BJ (cell line): ENCODE measurements at places on chromosomes 12 and 14.
A peak's percentile ranks its signal among the peaks of the same experiment; 100 is the strongest.

- DNase-seq, result no peak
These were observed 55.1 kb upstream of the FRMD6 start for GRCh38 chr14:51596488-51597117.

DNA sequence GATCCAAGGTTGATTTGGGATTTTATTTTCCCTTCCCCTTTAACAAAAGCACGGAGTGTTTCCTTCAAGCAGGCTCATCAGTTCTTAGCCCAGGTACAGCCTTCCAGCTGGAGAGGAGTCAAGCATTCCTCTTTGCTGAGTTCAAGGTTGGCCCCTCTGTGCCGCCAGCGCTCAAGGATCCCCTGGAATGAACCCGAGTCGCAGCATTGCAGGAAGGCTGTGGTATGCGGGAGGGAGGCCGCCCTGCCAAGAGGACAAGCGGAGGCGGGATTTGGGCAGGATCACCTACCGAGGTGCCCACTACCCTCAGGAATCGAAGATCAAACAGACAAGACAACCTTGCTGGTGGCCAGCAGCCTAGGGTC, 53.9 kb upstream of the NCOR2 start:
- peak; percentile 22 for DNase-seq

DNA sequence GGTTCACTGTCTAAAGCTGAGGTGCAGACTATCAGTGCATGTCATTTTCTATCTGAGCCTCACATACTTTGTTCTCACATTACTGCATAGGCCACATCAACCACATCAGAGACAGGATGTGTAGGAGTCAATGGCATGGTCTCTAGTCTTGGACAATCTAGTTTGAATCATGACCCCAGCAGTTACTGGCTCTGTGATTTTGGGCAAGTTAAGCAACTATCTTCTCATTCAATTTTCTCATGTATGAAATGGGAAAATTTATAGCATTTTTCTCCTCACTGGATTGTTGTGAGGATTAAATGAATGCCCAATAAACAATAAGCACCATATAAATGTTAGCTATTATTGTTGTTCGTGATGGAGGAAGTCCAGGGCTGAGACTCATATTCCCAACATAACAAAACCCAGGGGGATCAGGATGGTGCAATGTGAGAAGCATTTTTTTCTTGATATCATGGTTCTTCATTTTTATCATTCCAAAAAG, 432.6 kb downstream of the LRIG3 start:
- peak; percentile 85 for DNase-seq

- no peak for DNase-seq
These were observed 140.4 kb upstream of the GZMB start for GRCh38 chr14:24774187-24774915.

- DNase-seq, result no peak
These were observed 15.2 kb downstream of the CALM1 start for GRCh38 chr14:90412058-90412457.

DNA sequence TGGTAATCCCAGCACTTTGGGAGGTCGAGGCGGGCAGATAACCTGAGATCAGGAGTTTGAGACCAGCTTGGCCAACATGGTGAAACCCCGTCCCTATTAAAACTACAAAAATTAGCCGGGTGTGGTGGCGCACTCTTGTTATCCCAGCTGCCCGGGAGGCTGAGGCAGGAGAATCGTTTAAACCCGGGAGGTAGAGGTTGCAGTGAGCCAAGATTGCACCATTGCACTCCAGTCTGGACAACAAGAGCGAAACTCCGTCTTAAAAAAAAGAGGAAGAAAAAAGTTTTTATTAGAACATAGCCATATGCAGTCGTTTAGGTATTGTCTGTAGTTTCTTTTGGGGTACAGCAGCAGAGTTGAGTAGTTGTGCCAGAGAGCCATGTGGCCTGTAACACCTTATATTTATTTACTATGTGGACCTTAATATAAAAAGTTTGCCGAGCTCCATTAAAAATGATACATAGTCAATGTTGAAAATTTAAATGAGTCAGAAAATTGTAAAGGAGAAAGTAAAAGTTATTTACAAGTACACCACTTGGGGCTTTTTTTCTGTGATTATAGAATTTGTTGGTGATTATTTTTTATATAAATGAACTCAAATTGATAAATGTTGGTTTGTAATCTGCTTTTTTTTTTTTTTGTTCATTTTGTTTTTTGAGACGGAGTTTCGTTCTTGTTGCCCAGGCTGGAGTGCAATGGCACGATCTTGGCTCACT, 2.2 kb downstream of the ADIPOR2 start:
- DNase-seq, result no peak

DNA sequence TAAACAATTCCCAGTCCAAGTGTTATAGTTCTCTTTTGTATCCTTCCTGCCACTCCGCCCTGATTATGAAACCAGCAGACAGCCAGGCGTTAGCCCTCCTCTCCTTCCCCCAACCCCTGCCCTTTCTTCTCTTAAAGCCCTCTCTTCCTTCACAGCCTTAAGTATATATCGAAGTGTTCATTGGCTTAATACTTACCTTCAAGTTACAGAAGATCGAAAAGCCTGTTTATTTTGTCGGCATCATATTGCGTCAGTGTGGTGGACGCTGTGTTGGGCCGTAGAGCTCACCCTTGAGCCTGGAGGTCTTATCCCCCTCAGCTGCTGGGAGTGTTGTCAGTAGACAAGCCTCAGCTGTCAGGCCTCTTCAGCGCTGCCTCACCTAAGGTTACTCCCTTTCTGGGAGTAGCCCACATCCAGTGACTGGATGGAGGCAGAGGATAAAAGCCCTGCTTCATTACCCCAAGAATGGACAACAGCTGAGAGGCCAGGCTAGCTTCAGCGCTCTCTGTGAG, 36.2 kb downstream of the CMAS start:
- DNase-seq, result no peak

DNA sequence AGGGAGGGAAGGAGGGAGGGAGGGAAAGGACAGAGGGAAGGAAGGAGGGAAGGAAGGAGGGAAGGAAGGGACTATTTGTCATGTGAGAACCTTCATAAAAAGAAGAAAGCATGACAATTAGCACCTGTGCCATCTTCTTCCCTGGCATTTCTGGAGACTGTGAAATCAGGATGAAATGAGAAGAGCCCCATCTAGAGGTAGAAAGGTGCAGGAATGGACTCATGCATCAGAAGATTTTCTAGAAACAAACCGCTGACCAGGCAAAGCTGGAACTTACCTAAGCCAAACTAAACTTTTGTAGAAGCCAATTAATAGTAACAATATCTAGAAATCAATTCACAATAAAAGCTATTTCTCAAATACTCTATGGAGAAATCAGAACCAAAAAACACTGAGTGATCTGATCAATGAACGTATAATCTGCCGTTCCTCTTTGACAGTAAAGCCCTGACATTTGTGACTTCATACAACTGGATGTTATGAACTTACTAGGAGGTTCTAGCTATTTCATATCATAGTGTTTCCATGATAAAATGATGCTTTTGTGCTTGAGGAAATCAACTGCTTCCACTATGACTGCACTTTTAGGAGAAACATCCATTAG, 24.4 kb upstream of the CRACR2A start:
- DNase-seq, result no peak

- no peak for DNase-seq
These were observed 5.6 kb upstream of the GOLGA3 start for GRCh38 chr12:132834181-132834711.

GRCh38 chr12:114221957-114222630, 183.8 kb downstream of the TBX5 start:
- DNase-seq, result no peak

DNA sequence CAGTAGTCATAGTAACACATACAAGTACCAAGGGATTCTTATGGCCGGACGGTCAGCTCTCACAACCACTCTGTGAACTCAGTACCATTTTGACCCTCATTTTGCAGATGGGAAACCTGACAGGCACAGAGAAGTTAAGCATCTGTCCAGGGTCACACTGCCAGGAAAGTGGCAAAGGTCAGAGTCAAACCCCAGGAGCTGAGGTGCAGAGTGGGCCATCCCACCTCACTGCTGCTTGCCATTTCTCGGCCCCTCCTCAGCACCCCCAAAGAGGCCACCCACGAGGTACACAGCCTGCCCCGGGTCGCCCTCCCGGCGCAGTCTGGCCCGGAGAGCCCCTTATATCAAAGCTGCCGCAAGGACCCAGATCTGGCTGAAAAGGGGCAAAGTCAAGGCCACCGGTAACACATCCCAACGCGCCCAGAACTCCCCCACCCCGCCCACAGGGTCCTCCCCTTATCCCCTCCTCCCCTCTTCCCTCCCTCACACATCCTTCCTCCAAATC, 1.7 kb downstream of the NCOR2 start:
- no peak for DNase-seq

DNA sequence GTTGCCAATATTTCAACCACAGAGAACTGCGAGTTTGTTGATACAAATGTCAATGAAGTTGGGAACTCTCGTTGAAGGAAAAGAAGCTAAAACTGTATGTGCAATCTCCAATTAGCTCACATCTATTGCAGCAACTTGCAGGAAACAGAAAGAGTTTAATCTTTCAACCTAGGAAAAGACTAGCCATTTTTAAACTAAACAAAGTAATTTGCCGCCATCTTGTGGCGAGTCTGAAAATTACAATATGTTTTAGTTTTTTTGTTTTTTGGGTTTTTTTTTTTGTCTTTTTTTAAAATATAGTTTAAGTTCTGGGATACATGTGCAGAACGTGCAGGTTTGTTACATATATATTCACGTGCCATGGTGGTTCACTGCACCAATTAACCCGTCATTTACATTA, 131.2 kb upstream of the FOXG1 start:
- no peak for DNase-seq

DNA sequence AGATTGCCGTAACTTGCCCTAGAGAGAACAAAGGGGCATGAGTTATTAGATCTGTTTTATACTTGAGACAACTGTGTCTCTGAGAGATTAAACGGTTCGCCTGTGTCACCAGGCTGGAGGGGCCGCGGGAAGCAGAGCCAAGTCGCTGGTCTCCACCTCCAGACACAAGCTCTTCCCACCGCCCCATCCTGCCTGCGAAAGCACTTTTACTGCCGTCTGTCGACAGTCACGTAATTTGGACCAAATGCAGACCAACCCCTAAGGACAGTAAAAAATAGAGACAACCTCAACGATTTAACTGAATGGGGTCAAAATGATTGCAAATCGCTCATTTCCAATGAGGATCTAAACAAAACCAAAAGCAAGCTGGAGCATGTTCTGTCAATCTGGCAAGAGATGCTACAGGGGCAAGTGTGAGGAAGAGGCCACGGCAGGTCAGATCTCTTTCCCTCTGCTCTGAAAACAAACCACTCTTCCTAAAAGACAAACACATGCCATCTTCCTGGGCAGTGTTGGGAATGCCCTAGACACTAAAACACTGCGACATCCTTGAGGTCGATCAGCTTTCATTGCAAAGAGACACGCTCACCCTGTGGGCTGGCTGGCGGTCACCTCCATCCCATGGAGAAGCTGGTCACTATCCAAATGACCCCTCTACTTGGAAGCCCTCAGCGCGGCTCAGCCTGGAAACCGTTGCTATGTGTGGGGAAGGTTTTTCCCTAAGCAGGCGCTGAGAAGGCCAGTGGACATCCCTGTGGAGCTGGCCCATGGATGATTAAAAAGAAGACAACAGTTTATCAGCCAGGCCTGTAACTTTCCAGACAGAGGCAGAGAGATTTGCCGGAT, 17.1 kb downstream of the GSC start:
- DNase-seq, result no peak

DNA sequence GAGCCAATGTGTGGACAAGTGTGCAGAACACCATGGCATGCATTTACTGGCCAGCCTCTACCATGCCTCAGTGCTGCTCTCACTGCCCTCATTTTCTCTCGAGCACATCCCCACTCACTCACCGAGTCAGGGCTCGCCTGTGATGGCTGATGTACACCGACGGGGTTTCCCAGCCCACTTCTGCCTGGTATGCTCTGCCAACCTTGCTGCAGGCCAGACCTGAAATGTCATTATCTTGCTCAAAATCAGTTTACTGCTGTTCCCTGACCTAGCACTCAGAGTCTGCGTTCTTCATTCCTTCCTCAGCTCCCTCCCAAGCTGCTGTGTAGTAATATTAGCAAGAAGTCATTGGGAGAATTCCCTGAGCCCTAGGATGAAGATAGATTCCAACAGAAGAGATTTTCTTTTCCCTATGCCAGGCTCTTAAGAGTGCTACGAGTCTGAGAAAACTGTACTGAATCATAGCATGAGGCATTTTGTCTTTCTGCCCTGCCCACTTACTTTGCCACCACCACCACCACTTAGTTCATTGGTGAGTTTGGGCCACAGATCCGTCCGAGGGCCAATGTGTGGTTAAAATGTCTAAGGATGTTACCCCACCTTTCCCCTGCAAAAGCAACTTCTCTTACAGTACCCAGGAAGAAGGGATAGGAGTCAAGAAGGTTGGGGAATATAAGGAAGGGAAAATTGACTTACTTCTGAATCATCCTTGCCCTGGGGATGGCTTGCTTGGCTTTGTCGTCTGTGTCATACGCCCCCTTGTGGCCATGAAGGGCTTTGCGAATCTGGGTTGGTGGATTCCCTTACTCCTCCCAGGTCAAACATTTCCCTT, 51.0 kb downstream of the BMAL2 start:
- peak; percentile 37 for DNase-seq

- no peak for DNase-seq
These were observed 27.0 kb upstream of the DUSP6 start for GRCh38 chr12:89379148-89379838.

- no peak for DNase-seq
These were observed 113.6 kb upstream of the EEA1 start for GRCh38 chr12:93042684-93043083.

DNA sequence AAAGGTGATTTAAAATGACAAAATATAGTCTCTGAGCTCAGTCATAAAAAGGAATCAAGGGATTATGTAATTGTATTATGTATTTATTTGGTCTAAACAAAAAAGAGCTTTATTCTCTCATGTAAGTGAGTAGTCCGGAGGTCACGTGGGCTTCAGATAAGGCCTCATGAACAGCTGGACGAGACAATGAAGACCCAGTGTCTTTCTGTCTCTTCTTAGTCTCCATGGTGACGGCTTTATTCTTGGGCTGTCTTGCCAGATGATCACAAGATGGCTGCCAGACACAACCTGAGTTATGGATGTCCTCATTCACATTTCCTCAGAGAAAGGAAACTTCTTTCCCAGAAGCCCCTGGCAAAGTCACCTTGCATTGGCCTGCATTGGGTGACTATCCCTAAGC, 98.6 kb downstream of the ARF6 start:
- DNase-seq, result no peak
